Hippocampal formation (tissue), 2 donors: ENCODE measurements at places on chromosomes 11 and 22.
A peak's percentile ranks its signal among the peaks of the same experiment; 100 is the strongest.

DNA sequence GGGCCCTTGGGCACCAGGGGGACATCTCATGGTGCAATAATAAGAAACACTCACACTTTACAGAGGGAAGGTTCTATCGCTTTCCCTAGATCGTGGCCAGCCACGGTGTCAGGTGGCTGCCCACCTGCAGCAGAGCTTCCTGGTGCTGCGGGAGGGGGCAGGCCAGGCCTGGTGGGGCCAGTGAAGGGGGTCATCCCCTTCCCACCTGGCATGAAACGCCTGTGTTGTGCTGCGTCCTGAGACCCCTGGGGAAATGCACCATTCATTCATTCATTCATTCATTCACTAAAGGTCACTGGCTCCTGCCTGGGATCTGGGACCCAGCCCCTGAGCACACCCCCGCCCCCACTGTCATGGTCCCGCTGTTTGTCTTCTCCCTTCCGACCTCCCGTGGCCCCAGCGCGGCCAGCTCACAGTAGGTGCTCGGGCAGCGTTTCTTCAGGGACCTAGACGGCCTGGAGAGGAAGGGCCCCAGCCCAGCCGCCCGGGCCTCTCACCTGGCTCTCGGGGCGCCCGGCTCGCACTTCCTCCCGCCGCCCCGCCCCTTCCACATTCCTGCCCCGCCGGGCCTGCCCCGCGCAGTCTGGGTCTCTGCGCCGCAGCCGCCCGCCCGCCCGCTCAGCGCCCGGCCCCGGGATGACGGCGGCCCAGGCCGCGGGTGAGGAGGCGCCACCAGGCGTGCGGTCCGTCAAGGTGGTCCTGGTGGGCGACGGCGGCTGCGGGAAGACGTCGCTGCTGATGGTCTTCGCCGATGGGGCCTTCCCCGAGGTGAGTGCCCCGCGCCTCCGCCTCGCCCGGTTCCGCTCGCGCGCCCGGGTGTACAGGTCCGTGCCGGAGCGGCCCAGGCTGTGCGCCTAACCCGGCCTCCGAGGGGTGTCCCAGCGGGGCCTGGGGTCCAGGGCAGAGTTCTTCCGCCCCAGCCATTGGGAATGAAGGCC, at the start of gene RHOD:
RHOD (plus strand) TSS at position 581 of the 938 bp plus-strand sequence; CDS start at position 637, 56 bp downstream.
- no peak for DNase-seq

GRCh38 chr22:39645532-39645931, 75.0 kb downstream of the CACNA1I start:
- DNase-seq: no peak

GRCh38 chr11:130049328-130049771, 20.3 kb upstream of the APLP2 start:
- DNase-seq: no peak

DNA sequence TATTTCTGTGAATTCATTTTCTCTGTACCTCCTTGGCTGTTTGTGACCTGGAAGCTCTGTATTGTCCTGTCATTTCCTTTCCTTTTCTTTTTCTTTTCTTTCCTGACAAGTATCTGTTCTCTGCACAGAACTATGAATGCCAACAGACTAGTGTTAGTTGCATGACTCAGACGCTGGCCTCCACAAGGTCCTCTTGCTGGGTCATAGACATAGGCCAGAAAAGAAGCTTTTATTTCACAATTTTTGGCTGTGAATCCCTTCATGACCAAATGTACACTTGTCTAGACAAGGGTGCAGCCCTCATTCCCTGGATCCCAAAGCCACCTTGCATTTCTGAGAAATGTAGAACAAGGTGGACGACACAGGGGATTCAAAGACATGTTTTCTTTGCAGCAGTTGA, 104.1 kb upstream of the MTNR1B start:
- no peak for DNase-seq

DNA sequence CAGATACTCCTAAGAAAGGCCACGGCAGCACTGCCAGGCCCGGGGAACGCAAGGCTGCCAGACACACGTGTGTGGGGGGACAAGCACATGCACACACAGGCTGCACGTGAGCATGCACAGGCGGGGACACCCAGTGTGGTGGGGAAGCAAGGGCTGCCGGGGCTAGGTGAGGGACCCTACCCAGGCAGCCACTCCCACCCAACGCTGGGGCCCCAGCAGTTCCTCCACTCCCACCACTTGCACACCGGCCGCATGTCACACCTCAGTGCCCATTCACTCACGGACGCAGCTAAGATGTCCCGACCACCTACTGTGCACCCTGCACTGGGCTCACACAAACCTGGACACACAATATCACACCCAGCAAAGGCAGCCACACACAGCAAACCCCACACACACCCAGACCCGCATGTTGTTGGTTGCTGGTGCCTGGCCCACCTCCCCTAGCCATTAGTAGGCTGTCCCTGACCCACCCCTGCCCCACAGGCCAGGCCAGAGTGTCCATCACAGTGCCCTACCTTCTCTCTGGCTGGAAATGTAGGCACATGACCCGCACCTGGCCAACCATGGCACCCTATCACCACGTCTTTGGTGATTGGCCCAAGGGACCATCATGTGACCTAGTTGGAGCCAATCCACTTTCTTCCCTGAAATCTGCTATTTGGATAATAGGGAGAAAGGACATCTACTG, 8.8 kb downstream of the SSTR3 start:
- no peak for DNase-seq

GRCh38 chr11:65571940-65572339, 398 bp upstream of the FAM89B start:
- DNase-seq: no peak

GRCh38 chr11:59358020-59358419, 675 bp upstream of the OR5AN1 start:
- DNase-seq: no peak

- no peak for DNase-seq
Measured at GRCh38 chr22:18100781-18101180, 9.8 kb upstream of the TUBA8 start.

DNA sequence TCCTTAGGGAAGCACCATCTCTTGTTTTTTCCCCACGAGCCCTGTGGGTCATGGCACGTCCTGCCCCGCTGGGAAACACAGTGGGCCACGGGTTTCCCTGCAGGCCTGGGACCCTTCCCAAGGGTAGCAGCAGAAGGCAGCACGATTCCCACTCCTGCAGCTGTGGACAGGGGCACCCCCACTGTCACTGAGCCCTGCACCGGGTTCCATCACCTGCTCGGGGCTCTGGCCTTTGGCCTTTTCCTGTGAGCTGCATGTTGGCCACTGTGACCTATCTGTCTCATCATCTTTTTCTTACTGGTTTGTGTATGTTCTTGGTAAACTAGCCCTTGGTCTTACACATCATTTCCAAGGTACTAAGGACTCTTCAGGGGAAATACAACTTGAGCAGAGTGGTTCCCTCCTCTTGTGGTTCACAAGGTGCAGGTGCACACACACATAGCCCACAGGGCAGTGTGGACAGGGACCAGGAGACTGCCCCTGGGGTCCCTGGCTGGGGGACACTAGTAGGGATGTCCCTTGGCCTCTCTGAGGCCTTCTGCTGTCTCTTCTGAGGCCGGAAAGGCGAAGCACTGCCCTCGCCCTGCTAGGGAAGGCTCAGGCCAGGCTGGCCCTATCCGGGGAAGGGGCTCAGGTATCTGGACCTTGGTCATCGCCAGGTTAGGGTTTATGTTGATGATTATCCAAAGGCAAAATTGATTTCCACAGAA, 19.0 kb upstream of the TXNRD2 start:
- no peak for DNase-seq

GRCh38 chr11:61042961-61043540, 59.2 kb upstream of the CD5 start:
- DNase-seq: no peak

DNA sequence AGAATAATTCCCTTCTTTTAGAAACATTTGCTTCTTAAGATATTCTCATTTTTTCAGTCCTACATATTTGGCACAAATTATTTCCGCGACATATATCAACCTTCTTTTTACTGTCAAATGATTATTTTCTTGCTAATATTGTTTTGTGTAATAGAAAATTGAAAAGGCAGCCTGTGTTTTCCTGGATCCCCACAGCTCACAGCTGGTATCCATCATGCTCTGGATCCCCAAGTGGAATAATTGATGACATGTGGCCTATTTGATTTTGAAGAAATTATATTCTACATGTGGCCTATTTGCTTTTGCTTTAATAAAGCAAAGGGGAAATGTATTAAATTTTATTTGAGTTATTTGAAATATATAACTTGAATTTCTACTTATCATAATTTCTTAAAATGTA, 199.4 kb upstream of the LUZP2 start:
- no peak for DNase-seq

- DNase-seq: peak; percentile 16
Measured at GRCh38 chr11:250740-251299, 14.0 kb downstream of the PSMD13 start.

- no peak for DNase-seq
Measured at GRCh38 chr11:17812091-17812864, 77.7 kb downstream of the KCNC1 start.

DNA sequence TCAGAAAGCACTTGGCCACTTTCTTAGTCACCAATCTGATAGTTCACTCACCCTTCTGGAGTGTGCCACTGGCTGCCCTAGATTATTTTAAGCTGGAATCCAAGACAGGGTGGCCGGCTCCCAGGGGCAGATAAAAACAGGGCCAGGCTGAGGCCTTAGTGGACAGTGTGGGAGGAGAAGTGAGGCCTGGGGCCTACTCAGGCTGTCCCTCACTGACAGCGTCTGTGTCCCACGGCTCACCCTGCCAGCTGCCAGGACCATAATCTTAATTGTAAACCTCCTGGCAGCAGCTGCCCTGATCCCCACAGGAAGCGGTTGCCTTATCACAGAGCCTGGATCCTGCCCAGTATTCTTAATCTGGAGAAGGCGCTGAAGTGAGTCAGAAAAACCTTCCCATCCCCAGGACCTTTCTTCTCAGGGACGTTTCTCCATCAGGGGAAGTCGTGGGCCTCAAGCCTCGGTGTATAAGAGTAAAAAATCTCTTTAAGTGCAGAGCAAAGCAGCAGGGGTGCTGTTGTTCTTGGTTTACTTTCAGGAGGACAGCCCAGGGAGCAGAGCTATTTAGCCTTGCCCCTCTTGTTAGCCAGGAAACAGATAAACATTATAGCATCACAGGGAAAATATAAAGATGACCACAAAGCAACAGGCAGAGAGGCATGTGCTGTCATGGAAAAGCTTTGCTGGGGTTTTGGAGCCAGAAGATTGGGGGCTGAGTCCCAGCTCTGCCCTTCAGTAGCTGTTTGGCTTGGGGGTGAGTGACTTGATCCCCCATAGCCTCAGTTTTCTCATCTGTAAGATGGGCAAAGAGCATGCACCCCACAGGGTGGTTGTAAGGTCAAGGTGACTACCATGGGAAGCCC, 39.6 kb downstream of the TSPAN18 start:
- no peak for DNase-seq

DNA sequence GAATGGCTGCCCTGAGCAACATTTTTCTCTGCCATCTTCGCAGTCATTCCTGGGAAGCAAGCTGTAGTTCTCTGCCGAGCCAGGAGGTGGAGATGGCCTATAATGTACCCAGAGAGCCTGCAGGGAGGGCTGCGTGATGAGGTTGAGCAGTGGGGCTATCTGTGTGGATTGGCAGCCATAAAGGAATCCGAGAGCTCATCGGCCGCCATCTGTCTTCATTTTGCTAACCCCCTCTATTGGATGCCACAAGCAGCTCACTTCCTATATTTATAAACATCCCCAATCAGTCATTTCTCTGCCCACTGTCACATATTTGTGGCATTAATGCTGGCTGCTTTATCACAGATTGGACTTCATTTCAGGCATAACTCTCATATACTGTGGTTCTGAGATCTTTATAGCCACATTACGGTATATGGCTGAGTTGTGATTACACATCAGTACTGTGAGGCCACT, 209.5 kb downstream of the NTM start:
- DNase-seq: no peak

- peak; percentile 46 for DNase-seq
Measured at GRCh38 chr11:2730272-2731129, 30.7 kb upstream of the KCNQ1OT1 start.

DNA sequence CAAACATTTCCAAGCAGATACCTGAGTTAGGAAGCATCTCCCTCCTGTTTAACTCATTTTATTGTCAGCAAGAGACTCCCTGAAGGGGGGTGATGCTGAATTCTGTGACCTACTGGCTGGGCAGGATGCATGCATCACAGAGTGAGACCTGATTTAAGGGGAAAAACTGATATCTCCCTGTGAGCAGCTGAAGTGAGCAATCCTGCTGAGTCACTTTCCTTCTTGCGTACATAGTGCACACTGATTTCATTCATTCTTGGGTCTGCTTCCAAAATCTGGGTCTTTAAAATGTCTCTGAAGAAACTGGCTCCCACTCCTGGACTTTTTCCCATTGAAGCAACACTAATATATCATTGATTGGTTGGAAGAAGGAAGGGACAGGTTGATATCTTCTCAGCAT, 23.3 kb downstream of the P4HA3 start:
- no peak for DNase-seq

DNA sequence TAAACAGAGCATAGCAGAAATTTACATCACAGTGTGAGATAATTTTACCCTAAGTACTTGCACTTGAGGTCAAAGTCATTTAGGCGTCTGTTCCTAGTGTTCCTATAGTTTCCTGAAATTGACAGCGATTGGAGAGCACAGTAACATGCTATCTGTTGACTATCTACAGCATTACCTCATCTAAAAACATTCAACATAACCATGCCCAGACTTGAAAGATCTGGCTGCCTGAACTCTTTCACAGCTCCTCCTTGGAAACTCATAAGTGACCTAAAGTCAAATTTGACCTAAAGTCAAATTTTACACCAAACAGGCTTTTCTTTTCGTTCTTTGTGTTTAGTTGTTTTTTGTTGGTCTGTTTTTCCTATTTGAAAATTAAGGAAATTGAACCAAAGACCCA, 233.8 kb upstream of the UBASH3B start:
- no peak for DNase-seq

GRCh38 chr22:42792909-42793847, 63.9 kb downstream of the ARFGAP3 start:
- no peak for DNase-seq

DNA sequence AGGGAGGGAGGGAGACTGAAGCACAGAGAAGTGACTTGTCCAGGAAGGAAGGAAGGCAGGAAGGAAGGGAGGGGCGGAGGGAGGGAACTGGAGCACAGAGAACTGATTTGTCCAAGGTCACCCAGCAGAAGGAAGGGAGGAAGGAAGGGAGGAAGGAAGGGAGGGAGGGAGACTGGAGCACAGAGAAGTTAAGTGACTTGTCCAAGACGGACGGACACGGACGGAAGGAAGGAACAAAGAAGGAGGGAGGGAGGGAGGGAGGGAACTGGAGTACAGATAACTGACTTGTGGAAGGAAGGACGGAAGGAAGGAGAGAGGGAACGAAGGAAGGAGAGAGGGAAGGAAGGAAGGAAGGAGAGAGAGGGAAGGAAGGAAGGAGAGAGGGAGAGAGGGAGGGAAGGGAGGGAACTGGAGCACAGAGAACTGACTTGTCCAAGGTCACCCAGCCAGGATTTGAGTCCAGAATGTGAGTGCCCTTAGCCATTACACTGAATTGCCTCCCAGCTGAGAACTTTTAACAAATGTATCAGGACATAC, 1.5 kb downstream of the SLC35F2 start:
- no peak for DNase-seq
